Bronchial epithelial cell (primary cell): ENCODE measurements at places on chromosomes 4 and X. TPM values are rescaled to one million over a fixed set of nuclear protein-coding genes. Genes with fewer than 3 reads are reported as not detected.

The CHIC2 gene
- 36.1 and 42.2 TPM in 2 replicates for total RNA-seq

The TACR3 gene
- not detected in 2 replicates for total RNA-seq

The GPM6B gene
- under 0.01 and 1.2 TPM in 2 replicates for total RNA-seq

The HTN3 gene
- total RNA-seq, result not detected in 2 replicates

The ITIH6 gene
- total RNA-seq, result not detected in 2 replicates
